DMS 273 treated with DMSO at 0.1 percent for 48 hours (cell line): ENCODE measurements at places on chromosomes 1 and 21.

- no peak for DNase-seq
Observed at GRCh38 chr1:40014812-40015594, 25.5 kb upstream of the CAP1 start.

DNA sequence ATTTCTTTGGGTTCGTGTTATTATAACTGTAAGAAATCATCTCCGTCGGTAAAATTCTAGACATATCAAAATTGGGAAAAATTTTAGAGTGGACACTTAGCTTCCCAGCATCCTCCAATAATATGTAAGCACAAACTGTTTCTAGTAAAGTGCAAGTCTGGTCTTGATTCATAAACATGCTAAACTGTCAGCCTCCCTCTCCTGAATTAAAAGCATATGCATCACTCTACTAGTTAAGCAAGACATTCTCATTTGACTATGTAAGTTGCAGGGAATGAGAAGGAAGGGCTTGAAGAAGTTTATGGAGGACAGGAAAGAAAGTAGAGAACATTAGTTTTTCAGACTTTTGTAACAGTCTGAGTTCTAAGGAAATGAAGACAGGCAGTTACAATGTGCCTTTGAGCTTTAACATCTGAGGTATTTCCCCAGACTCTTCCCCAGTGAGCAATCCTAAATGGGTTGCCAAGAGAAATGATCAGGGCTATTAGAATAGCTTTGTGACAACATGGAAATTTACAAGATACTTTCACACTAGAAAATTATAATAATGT is 90.0 kb downstream of the TYW3 start:
- DNase-seq = no peak

GRCh38 chr1:64733581-64734286 is 11.1 kb upstream of the RAVER2 start:
- DNase-seq = no peak

GRCh38 chr1:156001021-156001661 is 19.6 kb downstream of the SSR2 start:
- DNase-seq = no peak

GRCh38 chr1:110433803-110434202 is 17.1 kb upstream of the PROK1 start:
- no peak for DNase-seq

- DNase-seq = no peak
Observed at GRCh38 chr1:60831780-60832179, 250.6 kb upstream of the NFIA start.

- no peak for DNase-seq
Observed at GRCh38 chr21:35077975-35078374, 28.9 kb upstream of the RUNX1 start.

GRCh38 chr1:116418091-116418830 is 45.2 kb downstream of the ATP1A1 start:
- DNase-seq = peak; percentile 33

GRCh38 chr1:201020040-201020591 is 3.4 kb downstream of the KIF21B start:
- DNase-seq = no peak

GRCh38 chr1:197143276-197143675 is 3.2 kb downstream of the ASPM start:
- no peak for DNase-seq

DNA sequence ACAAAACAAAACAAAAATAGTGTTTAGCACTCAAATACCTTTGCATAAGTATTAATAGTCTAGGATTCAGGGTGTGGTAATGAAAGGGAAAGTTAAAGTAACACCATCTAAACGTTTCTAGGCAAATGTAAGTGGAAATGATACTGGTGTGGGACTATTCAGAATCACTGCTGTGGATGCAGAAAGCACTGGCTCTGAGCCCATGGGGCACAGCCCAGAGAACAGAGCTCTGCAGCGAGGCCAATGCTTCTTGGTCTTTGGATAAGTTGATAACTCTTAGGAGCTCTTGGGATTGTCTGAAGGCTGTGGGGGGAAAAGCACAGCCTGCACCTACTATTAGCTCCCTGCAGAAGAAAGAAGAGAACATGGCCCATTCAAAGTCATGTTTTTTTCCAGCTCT is 21.4 kb upstream of the DNM3 start:
- no peak for DNase-seq

- DNase-seq = no peak
Observed at GRCh38 chr1:233333086-233333485, 5.6 kb downstream of the MAP3K21 start.

DNA sequence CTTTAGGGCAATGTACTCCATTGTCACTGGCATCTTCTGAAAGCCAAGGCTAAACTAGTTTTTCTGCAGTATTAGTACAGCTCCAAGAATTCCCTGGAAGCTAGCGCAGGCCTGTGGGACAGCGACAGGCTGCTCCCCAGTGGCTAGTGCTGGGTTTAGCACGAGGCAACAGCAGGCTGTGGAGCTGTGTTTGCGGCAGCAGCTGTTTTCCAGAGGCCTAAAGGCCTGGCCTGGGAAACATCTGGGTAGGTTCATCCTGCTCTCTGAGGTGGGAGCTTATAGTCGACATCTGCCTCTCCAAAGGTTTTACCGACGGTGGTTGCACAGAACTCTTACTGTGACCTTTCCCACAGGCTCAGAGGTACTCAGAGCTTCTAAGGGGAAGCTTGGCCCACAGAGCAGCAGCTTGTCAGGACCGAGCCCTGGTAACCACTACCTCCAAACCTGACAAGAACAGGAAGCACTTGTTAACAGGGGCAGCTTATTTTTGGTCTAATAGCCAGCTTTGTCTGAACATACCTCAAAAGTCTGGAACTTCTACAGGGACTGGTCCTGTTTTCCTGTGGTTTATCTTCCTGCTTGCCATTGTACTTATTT is 17.2 kb downstream of the CC2D1B start:
- no peak for DNase-seq

- DNase-seq = no peak
Observed at GRCh38 chr1:32068957-32069588, 3.7 kb upstream of the TMEM39B start.

- DNase-seq = no peak
Observed at GRCh38 chr1:204566583-204566955, 50.4 kb downstream of the MDM4 start.

DNA sequence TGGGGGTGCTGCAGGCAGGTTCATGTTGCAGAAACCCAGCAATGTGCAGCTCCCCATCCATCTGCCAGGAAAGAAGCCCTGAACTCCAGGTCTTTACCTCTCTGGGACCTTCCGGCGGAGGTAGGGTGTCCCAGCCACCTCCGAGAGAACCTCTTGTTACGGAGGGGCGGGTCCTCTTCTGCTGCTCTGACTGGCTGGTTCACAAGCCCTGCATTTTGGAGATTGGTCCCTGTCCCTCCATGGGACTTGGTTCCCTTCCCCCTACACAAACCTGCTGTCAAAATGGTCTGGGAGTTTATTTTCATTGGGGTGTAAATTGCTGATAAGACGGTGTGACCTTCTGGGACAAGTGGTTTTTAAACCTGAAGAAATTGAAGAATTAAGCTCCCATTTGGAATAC is 8.0 kb upstream of the CELSR2 start:
- peak; percentile 67 for DNase-seq

- no peak for DNase-seq
Observed at GRCh38 chr1:155713075-155713474, 24.2 kb downstream of the DAP3 start.

GRCh38 chr1:83012950-83013349 is 986.0 kb downstream of the TTLL7 start:
- DNase-seq = no peak

GRCh38 chr1:63746129-63746864 is 27.5 kb upstream of the ROR1 start:
- no peak for DNase-seq

GRCh38 chr1:52590266-52590665 is 11.9 kb upstream of the GPX7 start:
- no peak for DNase-seq

DNA sequence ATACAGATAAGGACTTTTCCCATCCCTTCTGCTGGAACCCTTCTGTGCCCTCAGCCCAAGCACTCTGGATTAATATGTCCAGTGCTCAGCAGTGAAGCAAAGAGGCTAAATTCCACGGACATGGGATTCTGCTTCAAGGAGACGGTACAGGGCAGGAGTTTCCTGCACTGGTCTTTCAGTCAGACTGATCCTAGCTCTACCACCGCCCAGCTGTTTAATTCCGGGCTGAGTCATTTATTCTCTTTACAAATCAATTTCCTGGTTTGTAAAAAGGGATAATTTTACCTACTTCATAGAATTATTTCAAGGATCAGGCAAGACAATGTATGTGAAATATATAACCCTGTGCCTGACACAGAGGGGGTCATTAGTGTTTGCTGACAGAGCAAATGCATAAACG is 41.6 kb upstream of the NRDC start:
- no peak for DNase-seq

GRCh38 chr1:172815740-172816139 is 156.8 kb downstream of the FASLG start:
- no peak for DNase-seq

GRCh38 chr1:172351754-172352161 is 68.7 kb upstream of the C1orf105 start:
- DNase-seq = no peak

- no peak for DNase-seq
Observed at GRCh38 chr21:33268737-33269441, 2.7 kb downstream of the IL10RB start.

DNA sequence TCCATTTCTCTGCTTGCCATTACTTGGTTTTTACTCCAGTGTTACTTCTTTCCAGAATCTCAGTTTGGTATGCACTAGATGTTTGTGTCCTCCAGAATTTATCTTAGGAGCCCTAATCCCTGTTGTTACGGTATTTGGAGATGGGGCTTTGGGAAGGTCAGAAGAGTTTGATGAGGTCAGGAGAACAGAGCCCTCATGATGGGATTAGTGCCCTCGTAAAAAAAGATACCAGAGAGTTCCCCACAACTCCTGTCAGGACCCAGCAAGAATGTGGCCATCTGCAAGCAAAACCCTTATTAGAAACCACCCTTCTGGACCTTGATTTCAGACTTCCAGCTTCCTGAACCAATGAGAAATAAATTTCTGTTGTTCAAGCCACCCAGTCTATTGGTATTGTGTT is 98.0 kb downstream of the ADAMTS1 start:
- DNase-seq = no peak

DNA sequence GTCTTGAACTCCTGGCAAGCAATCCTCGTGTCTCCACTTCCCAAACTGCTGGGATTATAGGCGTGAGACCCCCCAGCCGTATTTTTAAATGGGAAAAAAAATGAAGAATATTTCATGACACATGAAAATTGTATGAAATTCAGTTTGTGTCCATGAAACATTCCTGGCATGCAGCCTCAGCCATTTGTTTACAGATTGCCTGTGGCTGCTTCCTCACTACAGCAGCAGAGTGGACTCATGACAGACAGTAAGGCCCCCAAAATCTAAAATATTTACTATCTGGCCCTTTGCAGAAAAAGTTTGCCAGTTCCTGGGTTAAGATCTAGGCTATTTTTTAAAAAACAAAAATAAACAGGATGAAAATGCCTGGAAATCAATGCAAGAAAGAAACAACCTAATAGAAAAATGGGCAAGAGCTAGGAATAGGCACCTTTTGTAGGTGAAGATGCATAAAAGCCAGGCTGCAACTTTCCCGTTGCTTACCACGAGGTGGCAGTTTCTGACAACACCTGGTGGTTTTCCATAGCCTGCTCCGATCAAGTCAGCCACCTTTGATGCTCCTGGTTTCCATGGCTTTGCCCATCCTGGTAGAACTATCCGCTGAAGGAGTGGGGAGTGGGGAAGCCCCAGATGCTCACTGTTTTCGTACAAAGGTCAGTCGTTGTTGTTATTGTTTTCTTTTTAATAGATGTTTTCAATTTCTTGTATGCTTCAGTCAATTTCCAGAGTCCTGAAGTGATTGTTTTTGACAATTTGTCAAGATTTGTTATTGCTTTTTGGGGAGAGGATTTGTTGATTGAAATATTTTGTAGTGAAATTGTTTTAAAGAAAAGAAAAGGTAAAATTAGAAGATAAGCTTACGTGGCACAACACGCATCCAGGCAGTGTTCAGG is 24.3 kb downstream of the UBE2Q1 start:
- peak; percentile 36 for DNase-seq

- no peak for DNase-seq
Observed at GRCh38 chr1:9793291-9793690, 30.5 kb downstream of the CLSTN1 start.

DNA sequence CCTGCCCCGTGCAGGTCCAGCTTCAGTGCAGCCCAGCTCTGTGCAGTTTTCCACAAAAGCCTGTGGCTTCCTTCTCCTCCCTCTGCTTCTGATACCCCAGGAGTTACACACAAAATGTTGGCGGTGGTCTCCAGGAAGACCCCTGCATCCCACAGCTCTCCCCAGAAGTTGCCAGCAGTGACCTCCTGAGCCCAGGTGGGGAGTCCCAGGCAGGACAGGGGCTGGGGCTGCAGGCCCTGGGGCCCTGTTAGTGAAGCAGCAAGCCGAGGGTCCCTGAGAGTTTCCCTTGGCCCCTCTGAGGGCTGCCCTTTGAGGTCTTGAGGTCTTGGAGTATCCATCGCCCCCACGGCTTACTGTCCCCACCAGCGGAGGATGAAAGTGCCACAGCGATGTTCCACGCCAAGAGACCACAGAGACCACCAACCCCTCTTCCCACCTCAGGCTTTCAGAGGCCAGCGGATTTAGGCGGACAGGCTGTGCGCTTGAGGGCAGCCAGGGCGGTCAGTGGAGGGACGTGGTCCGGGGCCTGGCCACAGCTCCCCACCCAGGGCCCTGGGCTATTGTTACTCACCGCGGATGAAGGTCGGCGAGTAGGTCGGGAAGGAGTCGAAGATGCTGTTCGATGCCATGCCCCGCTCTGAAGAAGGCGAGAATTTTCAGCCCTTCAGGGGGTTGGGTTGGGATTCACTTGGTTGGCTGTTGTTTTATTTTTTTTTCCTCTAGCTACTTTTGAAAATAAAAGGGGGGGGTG is 34.0 kb upstream of the RUNX3 start:
- no peak for DNase-seq

DNA sequence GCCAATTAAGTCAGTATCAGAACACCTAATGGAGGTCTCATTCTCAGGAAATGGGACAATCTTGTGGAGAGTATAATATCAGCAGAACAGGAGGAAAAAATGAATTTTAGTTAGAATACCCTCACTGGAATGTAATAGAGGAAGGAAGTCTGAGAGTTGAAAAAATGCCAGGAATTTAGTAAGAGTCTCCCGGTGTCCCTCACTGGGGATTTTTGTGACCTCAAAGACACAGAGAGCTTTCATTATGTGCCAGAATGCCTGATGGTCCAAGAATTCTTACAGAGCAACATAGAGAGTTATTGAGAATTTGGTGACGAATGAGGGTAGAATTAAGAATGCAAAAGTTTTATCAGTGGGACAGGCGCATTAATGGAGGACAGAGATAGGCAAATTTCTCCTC is 443.5 kb upstream of the B3GALT2 start:
- DNase-seq = no peak
